ENCODE measurements at places on chromosomes 5 and 9.

- DNase-seq = no peak
Observed at GRCh38 chr9:114430457-114430856, 42.7 kb upstream of the AKNA start.

- DNase-seq = no peak
Observed at GRCh38 chr9:129491487-129491855, 129.4 kb downstream of the C9orf50 start.

- no peak for DNase-seq
Observed at GRCh38 chr9:18606846-18607245, 132.9 kb downstream of the ADAMTSL1 start.

- no peak for DNase-seq
Observed at GRCh38 chr5:35373249-35373648, 143.0 kb upstream of the PRLR start.

- DNase-seq = no peak
Observed at GRCh38 chr9:124180557-124180956, 77.2 kb upstream of the NEK6 start.

- DNase-seq = no peak
Observed at GRCh38 chr9:104850786-104851545, 77.0 kb downstream of the ABCA1 start.

DNA sequence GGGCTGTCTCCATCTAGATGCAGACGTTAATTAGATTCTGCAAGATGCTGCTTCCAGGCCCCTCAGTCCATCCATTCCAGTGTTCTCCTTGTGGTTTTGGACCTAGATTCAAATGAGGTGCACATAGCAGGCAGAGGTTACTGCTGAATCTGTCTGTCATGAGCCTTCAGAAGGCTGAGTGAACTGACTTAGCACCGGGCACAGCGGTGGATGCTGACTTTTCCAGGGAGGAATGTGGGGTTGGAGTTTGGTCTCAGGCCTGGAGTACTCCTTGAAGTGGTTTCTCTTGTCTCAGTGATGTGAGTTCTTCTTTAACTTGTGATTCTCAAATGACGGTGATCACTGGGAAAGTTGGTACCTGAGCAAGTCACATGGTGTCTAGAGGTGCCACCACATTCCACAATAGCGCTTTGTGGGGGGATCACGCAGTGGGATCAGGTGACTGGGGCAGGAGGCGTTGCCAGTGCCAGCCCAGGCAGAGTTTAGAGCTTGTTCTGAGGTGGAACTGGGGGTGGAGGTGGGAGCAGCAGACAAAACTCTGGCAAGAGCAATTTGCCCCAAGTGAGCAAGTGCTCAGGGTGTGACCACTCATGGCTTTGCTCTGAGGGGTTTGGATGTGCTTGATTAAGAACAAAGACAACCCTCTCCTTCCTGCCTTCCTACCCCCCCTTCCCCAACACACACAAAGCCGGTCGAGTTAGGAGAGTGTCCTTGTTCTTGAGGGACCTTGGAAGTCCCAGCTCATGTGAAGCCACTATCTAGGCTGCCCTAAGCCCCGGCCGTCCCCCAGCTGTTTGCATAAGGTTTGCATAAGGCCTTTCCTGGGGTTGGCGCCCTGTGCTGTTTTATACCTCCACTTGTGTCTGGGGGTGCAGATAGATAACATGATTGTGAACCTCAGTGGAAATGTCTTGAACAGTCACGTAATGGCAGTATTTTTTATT lies 25.1 kb downstream of the JADE2 start:
- DNase-seq = no peak

DNA sequence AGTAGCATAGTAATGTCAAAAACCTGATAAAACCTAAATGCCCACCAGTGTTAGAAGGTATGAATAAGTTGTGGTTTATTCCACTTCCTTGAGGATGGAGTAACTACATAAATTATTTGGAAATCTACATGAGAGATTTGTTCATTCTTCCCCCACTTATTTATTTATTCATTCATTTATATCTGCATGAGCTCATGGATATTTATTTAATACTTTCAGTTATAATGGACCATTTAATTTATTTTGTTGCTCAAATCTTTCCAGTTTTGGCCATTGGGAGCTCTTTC lies 223.8 kb upstream of the S1PR3 start:
- no peak for DNase-seq

GRCh38 chr5:35856765-35857351 lies at the start of gene IL7R:
IL7R (plus strand) TSS chr5:35856891; CDS start chr5:35856978, 87 bp downstream.
- no peak for DNase-seq

DNA sequence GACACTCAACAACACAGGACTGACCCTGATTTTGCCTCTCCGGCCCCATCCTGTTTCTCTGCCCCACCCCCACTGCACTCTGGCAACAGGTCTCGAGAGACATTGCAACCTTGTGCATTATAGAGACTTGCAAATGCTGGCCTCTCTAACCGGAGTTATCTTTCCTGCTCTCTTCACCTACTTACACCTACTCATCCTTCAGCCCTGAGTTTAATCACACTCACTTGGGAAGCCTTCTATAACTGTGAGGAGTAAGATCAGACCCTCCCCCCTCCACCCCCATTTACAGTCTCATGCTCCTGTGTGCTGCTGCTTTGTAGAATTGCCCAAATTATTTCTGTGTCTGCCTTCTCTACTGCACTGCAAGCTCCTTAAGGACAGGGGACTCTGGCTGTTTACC lies 42.8 kb downstream of the WWC1 start:
- no peak for DNase-seq

DNA sequence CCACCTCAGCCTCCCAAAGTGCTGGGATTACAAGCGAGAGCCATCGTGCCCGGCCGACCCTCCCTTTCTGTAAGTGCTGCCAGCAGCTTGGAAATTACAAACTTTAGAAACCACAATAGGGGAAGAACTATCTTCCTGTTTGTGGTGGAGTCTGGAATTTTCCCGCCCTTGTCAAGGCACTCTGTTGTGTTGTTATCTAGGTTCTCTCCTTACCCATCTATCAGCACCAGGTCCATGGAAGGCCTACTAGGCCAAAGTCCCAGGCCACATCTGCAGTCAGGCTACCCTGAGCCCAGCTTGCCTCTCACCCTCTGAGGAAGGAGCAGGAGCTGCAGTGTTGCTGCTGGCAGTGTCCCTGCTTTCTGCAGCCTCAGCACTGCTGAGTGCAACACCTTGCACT lies 214.9 kb downstream of the MCTP1 start:
- DNase-seq = no peak

DNA sequence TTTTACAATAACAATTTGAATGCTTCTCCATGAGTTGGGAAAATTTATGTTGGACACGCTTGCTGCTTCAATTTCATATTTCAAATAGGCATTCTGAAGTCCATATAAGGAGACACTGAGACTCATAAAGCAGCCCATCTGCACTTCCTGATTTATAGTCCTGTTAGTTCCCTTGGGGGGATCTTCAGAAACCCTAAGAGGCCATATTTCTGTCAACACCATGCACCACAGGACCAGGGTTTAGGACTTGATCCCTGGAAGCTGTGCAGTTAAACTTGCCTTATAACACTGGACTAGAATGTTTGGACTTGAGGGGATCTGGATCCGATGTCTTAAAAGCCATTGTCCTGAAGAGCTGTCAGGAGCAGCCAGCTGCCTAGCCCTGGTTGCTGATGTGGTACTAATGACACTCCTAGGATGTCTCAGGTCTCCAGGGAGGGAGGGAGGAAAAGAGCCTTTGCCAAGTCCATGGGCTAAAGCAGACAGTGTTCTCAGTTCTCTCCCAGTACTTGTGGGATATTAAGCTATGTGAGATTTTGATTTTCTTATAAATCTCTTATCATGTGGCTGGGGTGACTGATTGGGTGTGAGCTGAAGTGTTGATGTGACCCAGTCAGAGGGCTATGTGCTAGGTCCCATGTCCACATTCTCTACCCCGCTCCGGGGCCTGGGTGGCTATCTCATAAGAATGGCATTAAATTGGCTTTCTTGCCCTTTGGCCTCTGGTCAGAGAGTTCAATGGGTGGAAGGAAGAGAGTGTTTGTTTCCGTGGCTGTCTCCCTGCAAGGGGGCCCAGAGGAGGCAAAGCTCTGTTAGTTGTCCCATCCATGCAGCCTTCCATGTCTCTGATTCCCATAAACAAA lies 399.8 kb downstream of the OSTF1 start:
- DNase-seq = no peak

DNA sequence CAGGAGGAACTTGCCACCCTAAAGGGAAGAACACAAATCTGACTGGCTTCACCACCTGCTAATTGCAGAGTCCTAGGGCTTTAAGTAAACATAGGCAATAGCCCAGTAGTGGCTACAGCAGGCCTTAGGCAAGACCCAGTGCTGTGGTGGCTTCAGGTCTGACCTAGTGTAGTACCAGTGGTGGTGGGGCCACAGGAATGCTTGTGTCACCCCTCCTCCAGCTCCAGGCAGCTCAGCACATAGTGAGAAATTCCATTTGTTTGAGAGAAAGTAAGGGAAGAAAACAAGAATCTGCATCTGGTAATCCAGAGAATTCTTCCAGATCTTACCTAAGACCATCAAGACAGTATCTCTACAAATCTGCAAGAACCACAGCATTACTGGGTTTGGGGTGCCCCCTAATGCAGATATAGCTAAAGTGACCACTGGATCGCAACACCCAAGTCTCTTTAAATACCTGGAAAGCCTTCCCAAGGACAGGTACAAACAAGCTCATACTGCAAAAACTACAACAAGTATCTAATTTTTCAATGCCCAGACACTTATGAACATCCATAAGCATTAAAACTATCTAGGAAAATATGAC lies 102.6 kb upstream of the TRPM3 start:
- no peak for DNase-seq
